ENCODE measurements at places on chromosomes 3 and 15. TPM values are rescaled to one million over a fixed set of nuclear protein-coding genes. Genes with fewer than 3 reads are reported as not detected.

MCTP2 gene
- total RNA-seq = 122 TPM

RARB gene
- 30.3 TPM for total RNA-seq

CCDC54 gene
- total RNA-seq = 1.4 TPM

ECT2 gene
- total RNA-seq = 16.1 TPM

PDCD7 gene
- total RNA-seq = 11.6 TPM

PRR23C gene
- 0.24 TPM for total RNA-seq

WWTR1 gene
- 110 TPM for total RNA-seq

ECE2 gene
- not detected for total RNA-seq

MINAR1 gene
- 3.9 TPM for total RNA-seq

CPLX3 gene
- total RNA-seq = 0.72 TPM

CXCR6 gene
- total RNA-seq = 2.2 TPM

KAT2B gene
- total RNA-seq = 52.5 TPM

GPR171 gene
- total RNA-seq = 3.6 TPM

THOC7 gene
- 39.7 TPM for total RNA-seq

ZMYND10 gene
- total RNA-seq = 5.3 TPM

ASB14 gene
- 0.24 TPM for total RNA-seq

A4GNT gene
- 0.96 TPM for total RNA-seq

DAZL gene
- 2.9 TPM for total RNA-seq

RTP1 gene
- total RNA-seq = not detected

GOLGA8G gene
- total RNA-seq = 3.6 TPM

PML gene
- total RNA-seq = 20.9 TPM

GFM1 gene
- 38.0 TPM for total RNA-seq

GPR15 gene
- total RNA-seq = not detected

ACTRT3 gene
- 2.6 TPM for total RNA-seq

SLC22A13 gene
- 0.48 TPM for total RNA-seq

RAP2B gene
- 19.3 TPM for total RNA-seq

TAGLN3 gene
- total RNA-seq = not detected

CCDC9B gene
- 13.0 TPM for total RNA-seq

CDCP1 gene
- total RNA-seq = 0.72 TPM

FGF12 gene
- total RNA-seq = 7.0 TPM

NUP210 gene
- 1.9 TPM for total RNA-seq

SCG5 gene
- total RNA-seq = 1.4 TPM

HAUS2 gene
- 52.7 TPM for total RNA-seq

DLL4 gene
- 3.6 TPM for total RNA-seq

PLSCR5 gene
- total RNA-seq = 6.0 TPM

ACKR2 gene
- 10.4 TPM for total RNA-seq

SLC27A2 gene
- total RNA-seq = not detected

C2CD4B gene
- not detected for total RNA-seq

PRTG gene
- 16.4 TPM for total RNA-seq

TGM4 gene
- 3.1 TPM for total RNA-seq

CNTN4 gene
- total RNA-seq = 40.0 TPM

ZXDC gene
- 28.6 TPM for total RNA-seq

PIF1 gene
- 1.7 TPM for total RNA-seq

GABRB3 gene
- total RNA-seq = 4.8 TPM

NR1I2 gene
- 0.96 TPM for total RNA-seq

Data from umbilical cord (tissue), 2 donors.